ENCODE measurements at places on chromosomes 4 and X.

DNA sequence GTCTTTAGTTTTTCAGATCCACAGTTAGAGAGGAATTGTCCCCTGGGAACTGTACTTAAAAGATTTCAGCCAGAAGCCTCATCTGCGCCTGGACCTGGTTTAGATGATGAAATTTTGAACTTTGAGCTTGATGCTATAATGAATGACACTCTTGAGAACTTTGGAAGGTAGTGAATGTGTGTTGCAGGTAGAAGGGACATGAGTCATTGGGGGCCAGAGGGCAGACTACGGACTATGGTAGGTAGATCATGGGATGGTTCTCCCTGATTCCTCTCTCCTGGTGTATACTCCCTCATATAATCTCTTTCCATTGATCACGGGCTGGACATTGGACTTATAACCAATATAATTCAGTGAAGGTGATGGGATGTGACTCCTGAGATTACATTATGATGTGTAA lies 38.9 kb upstream of the GLRA3 start:
- no peak for DNase-seq

GRCh38 chrX:136767104-136767941 lies 13.4 kb downstream of the ARHGEF6 start:
- DNase-seq, result peak; percentile 28

DNA sequence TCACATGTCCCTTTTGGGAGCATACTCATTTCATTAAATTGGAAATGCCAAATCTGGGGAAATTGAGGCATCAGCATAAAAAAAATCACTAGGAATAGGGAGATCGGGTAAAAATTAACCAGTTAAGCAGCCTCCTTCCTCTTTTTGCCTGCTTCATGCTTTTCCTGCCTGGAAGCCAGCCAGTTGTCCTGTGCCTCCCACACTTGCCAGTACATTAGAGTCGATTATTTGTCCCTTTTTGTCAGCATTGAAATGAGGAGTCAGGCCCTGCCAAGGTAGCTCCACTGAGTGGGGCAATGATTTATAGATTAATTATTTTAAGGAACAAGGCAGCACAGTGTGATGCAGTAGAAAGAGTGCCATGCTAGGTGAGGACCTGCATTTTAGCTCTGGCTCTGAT lies 55.3 kb downstream of the SH2D1A start:
- DNase-seq, result no peak

- no peak for DNase-seq
Observed at GRCh38 chr4:101835121-101835904, 44.8 kb downstream of the BANK1 start.

- DNase-seq, result no peak
Observed at GRCh38 chrX:63250253-63250868, 100.8 kb downstream of the SPIN4 start.

- no peak for DNase-seq
Observed at GRCh38 chrX:153968255-153968654, 3.4 kb downstream of the HCFC1 start.

- DNase-seq, result no peak
Observed at GRCh38 chrX:75156531-75156945, 455 bp upstream of the ABCB7 start.

Measured in NCI-H1436 (cell line).